ENCODE measurements at places on chromosomes 6 and 20. TPM values are rescaled to one million over a fixed set of nuclear protein-coding genes. Genes with fewer than 3 reads are reported as not detected.

DNA sequence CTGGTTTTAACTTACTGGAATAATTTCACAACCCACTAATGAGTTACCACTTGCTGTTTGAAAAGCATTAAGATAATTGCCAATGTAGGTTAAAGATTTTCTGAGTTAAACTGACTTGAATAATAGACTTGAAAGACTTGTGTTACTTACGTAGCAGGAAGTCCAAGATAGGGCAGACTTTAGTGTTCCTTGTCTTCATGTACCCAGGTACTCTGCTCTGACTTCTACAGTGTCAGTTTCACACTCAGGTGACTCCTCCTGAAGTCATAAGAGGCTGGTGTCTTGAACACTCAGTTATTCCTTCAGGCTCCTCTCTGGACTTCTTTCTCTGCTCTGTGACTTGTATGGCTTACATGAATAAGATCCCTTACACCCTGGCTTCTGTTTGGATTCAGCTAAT, 76.3 kb upstream of the SGK1 start:
- DNase-seq: no peak

DNA sequence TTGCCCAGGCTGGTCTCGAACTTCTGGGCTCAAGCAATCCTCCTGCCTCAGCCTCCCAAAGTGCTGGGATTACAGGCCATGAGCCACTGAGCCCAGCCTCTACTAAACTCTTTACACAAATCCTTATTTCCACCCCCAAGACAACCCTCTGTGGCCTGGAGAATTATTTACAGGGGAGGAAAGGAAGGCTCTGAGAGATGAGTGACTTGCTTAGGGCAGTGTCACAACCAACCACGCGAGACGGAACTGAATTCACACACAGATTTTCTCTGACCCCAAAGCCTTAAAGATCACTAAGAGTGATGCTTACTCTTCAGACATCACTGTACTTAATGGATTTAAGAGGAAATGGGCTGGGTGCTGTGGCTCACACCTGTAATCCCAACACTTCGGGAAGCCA, 86.2 kb downstream of the RIPOR3 start:
- no peak for DNase-seq

- no peak for DNase-seq
These were observed 57.2 kb downstream of the CHD6 start for GRCh38 chr20:41560970-41561369.

DNA sequence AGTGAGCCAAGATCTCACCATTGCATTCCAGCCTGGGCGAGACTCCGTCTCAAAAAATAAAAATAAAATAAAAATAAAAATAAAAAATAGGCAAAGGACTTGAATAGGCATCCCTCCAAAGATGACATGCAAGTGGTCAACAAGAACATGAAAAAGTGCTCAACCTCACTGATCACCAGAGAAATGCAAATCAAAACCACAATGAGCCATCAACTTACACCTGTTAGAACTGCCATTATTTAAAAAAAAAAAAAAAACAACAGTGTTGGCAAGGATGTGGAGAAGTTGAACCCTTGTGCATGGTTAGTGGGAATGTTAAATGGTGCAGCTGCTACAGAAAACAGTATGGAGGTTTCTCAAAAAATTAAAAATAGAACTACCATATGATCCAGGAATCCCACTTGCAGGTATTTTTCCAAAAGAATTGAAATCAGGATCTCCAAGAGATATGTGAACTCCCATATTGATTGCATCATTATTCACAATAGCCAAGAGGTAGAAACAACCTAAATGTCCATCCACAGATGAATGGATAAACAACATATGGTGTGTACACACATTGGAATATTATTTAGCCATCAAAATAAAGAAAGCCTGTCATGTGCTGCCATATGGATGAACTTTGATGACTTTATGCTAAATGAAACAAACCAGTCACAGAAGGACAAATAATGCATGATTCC, 2.8 kb downstream of the C20orf203 start:
- DNase-seq: no peak

DNA sequence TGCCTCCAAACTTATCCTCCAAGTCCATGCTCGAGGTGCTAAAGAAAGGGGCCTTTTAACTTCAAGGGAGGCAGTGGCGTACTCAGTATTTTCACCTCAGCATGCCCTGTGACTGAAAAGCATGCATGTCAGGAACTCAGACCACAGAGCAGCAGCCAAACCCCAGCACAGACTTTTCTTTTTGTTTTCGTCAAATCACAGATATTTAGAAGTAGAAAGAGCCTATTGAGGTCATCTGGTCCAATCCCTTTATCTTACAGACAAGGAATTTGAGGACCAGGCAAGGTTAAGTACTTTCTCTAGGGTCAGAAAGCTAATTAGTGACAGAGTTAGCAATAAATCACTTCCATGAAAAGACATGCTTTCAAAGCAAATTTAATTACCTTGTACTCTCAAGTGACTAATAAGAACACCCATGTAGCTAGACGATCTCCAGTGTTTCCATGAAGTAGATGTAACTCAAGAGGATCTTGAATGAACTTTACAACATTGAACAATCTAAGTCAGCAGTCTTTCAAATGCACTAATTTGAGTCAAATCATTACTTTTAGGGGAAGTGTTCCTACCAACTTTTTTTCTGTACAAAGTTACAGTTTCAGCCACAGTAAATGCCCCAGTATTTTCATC, 35.9 kb downstream of the MOXD1 start:
- no peak for DNase-seq

- no peak for DNase-seq
These were observed 49.3 kb downstream of the LYRM4 start for GRCh38 chr6:5211492-5211891.

Gene C20orf204
- total RNA-seq: 1.1 TPM

Gene CHMP4B
- 38.5 TPM for total RNA-seq
